ENCODE measurements at places on chromosomes 3 and 15.
A peak's percentile ranks its signal among the peaks of the same experiment; 100 is the strongest.

GRCh38 chr15:76181705-76182107 lies 121.9 kb downstream of the TMEM266 start:
- no peak for DNase-seq

DNA sequence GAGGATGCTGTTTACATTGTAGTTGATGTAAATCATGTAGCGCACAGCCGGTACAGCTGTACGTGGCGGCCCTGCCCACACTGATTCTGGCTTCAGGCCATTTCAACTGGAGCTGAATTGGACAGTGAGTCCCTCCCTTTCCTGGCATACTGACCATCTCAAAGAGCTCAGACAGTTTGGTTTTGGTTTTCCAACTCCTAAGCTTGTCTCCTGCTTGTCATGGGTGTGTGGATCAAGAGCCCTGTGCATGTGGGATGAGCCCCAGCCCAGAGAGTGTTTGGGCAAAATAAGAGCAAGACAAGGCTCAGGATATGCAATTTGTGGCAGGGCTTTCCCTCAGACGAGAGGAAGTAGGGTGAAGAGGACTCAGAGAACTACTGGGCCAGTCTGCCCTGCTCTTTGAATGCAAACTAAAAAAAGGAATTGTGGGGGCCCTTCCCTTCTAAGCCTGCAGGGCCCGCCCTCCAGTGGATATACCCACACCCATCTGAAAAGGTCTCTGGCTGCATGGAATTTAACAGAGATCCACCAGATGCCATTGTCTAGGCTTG lies 13.3 kb downstream of the ITGA11 start:
- no peak for DNase-seq

DNA sequence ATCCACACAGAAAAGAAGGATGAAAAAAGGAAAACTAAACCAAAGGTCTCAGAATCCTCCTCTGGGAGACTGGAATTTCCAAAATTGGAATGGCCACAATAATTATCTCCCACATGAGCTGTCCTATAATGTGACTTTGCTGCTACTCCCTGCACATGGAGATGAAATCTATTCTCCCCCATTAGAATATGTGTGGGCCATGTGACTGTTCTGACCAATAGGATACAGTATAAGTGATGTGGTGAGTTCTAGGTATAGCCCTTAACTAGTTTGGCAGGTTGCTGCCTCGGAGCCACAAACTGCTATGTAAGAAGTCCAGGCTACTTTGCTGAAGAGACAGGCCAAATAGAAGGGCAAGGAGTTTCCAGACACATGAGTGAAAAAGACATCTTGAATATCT lies 5.2 kb downstream of the TRIM59 start:
- no peak for DNase-seq

GRCh38 chr3:148953094-148953493 lies 38.2 kb upstream of the GYG1 start:
- DNase-seq: no peak

DNA sequence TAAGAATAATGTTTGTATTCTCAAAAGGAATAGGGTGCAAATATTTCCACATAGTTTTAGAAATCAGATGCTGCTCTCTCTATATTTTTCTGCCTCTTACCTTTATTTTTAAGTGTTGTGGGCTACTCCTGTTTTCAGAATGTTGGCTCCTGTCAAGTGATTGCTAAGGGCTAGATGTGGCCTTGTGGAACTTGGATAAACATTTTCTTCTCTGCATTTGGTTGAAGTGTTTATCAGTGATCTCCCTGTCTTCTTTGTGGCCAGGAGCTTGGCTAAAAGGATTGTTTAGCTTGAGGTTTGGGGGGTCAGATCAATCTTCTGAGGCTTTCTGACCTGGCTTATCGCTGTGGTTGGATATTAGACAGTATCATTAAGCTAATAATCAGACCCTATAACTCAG lies 112.6 kb downstream of the TCF12 start:
- no peak for DNase-seq

GRCh38 chr15:77702211-77702957 lies 69.7 kb upstream of the LINGO1 start:
- peak; percentile 49 for DNase-seq

DNA sequence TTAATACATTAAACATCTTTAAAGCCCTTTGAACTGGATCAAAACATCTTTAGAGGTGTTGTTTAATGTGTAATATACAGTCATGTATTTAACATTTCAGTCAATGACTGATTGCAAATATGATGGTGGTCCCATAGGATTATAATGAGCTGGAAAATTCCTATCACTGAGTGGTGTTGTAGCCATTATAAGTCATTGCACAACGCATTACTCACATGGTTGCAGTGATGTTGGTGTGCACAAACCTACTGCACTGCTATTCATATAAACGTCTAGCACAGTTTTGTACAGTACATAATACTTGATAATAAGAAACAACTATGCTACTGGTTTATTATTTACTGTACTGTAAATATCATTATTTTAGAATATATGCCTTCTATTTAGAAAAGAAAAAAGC lies 75.6 kb downstream of the DTWD1 start:
- DNase-seq: peak; percentile 65

GRCh38 chr3:14397531-14397930 lies 4.9 kb upstream of the SLC6A6 start:
- DNase-seq: no peak

GRCh38 chr15:35279811-35280210 lies 194.7 kb upstream of the NANOGP8 start:
- peak; percentile 7 for DNase-seq

- no peak for DNase-seq
Measured at GRCh38 chr15:39286706-39287105, 294.2 kb upstream of the THBS1 start.

All from cardiac muscle cell (in vitro differentiated cells and primary cell).